ENCODE measurements at places on chromosomes 16 and 17.
A peak's percentile ranks its signal among the peaks of the same experiment; 100 is the strongest.

DNA sequence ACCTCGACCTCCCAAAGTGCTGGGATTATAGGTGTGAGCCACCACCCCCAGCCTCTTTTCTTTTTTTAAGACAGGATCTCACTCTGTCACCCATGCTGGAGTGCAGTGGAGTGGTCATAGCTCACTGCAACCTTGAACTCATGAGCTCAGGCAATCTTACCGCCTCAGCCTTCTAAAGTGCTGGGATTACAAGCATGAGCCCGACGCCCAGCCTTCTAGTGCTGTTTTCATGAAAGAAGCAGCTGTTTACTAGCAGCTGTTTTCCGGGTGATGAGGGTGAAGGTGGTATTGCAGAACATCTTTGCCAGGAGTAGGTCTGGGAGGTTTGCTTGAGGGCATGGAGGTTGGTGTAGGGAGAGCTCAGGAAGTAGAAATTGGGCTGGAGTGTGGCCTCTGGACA, 2.0 kb downstream of the ADCY7 start:
- no peak for DNase-seq

- DNase-seq, result no peak
These were observed 84.8 kb downstream of the ENGASE start for GRCh38 chr17:79159471-79159870.

DNA sequence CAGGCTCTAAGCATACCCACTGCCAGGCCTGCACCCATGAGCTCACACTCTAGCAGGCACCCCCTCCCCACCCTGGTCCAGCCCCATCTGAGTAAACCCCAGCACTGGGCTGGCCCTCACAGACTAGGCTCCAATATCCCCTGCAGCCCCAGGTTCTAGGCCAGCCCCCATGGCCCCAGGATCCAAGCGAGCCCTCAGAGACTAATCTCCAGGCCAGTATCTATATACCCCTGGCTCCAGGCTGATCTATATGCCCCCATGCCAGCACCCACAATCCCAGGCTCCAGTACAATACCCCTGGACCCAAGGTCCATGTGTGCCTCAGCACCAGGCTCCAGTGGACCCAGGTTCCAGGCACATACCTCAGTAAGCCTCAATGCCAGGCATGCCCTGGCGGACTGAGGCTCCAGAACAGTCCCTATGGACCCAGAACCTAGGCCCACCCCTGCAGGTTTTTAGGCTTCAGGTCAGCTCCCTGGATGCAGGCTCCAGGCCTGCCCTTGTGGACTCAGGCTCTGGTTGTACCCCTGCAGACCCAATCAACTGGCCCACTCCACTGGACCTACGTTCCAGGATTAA, 38.5 kb downstream of the POLR3E start:
- DNase-seq, result no peak

DNA sequence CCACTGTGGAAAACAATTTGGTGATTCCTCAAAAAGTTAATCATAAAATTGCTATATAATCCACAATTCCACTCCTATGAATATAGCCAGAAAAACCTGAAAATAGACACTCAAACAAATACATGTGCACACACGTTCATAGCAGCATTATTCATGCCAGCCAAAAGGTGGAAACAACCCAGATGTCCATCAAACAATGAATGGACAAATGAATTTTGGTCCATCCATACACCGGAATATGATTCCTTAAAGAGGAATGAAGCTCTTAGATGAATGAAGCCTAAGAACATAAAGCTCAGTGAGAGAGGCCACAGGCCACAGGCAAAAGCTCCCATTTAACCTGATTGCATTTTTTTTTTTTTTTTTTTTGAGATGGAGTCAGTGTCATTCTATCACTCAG, 114.6 kb upstream of the TNRC6C start:
- no peak for DNase-seq

DNA sequence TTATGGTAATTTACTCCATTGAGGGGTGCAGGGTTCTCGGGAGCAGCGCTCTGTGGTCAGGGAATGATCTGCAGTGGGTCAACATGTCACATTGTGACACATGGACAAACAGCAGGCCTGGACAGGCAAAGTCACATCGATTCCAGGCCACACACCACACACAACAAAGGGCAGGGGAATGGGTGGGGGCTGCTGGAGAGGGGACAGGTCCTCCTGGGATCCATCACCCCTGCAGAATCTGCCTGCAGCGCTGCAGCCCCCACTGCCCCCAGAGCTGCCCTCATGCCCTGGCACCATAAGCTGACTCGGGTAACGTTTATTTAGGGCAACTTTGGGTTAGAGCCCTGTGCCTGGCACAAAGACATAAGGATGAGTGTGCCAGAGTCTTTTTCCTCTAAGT, 9.1 kb downstream of the PEMT start:
- DNase-seq, result no peak

- peak; percentile 56 for DNase-seq
These were observed at the start of gene LIMD2 for GRCh38 chr17:63699638-63700527. LIMD2 (minus strand) TSS chr17:63700125; CDS start chr17:63699298, 827 bp downstream.

DNA sequence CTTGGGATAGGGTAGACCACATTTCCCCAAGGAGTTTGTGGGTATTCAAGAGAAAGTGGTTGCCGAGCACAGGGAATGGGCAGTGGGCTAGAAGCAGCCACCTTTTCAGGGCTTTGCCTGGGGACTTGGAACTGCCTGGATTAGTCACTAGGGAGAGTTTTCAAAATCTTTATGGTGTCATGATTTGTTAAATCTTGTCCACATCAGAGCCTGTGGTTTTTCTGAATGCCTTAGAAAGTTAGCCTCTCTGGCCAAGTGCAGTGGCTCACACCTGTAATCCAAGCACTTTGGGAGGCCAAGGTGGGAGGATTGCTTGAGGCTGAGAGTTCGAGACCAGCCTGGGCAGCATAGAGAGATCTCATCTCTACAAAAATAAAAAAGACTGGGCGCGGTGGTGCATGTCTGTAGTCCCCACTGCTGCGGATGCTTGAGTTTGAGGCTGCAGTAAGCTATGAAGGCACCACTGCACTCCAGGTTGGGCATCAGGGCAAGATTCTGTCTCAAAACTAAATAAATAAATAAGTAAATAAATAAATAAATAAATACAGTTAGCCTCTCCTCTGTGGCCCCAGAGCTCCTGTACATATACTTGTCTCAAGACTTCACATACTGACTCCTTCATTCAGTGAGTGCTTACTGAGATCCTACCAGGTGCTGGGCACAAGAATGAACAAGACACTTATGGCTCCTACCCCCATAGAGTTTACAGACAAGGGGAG, 76.3 kb upstream of the HNF1B start:
- peak; percentile 58 for DNase-seq

DNA sequence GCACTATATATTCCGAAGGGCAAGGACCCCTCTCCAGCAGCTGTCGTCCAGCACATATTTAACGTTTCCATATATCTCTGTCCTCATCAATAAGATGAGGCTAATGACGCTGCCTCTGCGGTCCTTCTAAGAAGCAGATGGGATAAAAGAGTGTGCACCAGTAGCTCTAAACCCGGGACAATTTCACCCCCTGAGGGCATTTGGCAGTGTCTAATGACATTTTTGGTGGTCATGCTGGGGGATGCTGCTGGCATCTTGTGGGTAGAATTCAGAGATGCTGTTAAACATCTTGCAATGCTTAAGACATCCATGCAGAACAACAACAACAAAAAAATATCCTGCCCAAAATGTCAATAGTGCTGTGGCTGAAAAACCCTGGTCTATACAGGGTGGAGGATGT, 372.9 kb downstream of the CDH13 start:
- DNase-seq, result no peak

- DNase-seq, result no peak
These were observed 25.3 kb upstream of the UBE2I start for GRCh38 chr16:1283996-1284616.

- no peak for DNase-seq
These were observed 5.9 kb upstream of the CAPN15 start for GRCh38 chr16:521381-522210.

GRCh38 chr17:63772801-63773271, 561 bp downstream of the CCDC47 start:
- no peak for DNase-seq

DNA sequence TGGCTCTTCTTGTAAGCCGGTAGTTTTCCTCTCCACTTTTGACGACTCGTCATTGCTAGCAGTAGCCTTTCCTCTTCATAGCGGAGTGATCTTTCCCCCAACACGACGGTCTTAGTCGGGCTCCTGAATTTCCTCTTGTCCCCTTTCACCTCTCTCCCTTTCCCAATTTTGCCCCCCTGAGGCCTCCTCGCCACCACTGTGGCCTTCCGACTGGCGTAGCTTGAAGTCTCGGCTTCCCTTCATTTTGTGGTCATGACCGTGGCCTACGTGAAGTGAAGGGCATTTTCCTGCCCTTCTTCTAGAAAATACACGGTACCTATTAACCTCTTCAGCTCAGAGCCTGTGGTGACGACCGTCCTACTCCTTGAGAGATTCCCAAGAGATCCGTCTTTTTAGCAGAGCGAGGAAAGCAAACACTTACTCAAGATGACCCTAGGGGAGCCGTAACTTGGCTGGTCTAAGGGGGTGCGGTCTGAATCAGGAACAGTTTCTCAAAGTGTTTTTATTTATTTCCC, 787 bp downstream of the PRKAR1A start:
- DNase-seq, result peak; percentile 21

GRCh38 chr17:36879027-36879426, 58.2 kb upstream of the LHX1 start:
- no peak for DNase-seq

DNA sequence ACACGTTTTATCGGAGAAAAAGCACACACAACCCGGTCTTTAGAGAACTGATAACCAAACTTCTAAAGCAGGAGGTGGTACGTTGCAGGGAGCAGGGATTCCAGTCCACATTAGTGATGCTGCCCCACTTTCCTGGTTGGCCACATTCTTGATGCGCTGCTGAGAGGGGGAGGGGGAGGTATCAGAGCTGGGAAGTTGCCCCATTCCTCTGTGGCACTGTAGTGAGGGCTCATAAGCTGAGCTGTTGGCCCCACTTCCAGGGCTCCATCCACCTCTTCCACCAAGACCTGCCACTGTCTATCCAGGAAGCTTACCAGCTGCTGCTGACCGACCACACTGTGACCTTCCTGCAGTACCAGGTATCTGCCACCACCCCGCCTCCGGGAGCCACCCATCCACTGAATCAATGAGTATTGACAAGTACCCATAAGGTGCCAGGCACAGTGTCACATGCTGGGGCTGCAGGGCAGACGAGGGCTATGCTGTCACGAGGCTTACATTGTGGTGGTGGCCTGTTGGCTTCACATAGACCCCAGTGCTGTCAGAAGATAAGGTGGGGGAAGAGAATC, 1.1 kb downstream of the TSEN54 start:
- no peak for DNase-seq

DNA sequence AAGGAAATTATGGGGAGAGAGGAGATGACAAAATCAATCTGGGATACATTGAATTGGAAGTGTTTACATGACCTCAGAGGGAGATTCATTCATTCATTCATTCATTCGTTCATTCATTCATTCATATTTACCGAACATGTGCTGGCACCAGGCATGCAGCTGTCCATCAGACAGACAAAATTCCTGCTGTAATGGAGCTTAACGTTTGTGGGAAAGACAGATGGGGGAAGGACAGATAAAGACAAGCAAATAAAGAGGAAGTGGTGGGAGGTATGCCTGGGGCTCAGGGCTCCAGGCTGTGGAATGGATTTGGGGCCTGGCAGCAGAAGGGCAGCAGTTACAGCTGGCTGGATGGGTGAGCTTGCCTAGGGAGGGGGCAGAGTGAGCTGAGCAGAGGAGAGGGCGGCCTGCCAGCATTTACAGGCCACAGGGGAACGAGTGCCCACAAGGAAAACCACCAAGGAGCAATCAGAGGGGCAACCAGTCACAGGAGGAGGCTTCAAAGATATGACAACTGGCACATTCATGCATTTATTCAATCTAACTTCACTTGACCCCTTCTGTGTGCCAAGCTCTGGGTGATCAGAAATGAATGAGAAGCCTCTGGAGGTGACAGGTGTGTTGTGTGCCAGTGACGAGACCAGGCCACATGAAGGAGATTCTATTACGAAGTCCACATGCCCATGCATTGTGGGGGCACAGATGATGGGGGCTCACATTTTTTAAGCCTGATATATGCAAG, 48.5 kb downstream of the ARHGAP27 start:
- no peak for DNase-seq

Measured in fibroblast of upper back skin (primary cell).